Ovary (tissue), 10 donors: ENCODE measurements at places on chromosomes 6 and 20. TPM values are rescaled to one million over a fixed set of nuclear protein-coding genes. Genes with fewer than 3 reads are reported as not detected.

GRCh38 chr6:8579372-8579771 is 144.0 kb upstream of the SLC35B3 start:
- DNase-seq = no peak
- H3K27ac ChIP-seq = no peak overlapping the region
- H3K27me3 ChIP-seq = no peaks in the 10 kb centered on the region
- no peaks in the 10 kb centered on the region for H3K4me1 ChIP-seq

DNA sequence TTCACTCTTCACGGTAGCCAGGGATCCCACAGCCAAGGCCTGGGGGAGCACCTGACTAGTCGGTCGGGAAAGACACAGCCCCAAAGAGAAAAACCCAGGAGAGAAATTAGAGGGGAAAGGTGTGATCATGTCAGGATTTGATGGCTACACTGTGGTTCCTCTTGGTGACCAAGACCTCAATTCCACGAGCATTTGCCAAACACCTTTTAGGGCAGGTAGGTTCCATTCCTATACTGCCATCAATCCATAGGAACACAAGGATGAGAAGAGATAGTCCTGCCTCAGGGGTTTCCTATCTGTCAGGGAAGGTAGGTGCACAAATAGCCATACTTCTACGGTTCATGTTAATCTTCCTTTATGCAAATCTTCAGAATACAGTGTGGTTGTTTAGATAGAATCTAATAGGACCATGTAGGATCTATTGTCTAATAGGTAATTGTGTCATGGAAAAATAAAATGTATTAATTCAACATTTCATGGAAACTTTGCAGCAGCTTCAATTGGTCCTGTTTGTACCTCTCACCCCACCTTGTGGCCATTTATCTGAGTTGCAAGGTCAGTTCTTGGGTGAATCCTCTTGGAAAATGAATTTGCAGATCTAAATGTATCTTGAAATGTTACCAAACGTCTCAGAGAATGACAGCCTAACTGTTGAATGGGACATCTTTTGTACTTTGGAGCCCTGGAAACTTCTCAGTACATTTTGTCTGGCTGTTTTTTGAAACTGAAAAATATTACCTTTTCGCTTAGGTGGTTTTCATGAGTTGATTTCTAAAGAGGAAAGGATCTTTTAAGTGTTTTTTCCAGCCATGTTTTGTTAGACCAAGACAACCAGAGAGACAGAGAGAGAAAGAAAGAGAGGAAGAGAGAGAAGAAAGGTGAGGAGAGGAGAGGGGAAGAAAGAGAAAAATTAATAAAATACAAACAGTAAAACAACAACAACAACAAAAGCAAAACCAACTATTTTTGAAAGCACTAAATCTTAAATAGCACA is 33.7 kb upstream of the IYD start:
- no peak overlapping the region for H3K4me3 ChIP-seq
- no peak for DNase-seq
- no peak overlapping the region for H3K27ac ChIP-seq
- no peaks in the 10 kb centered on the region for H3K27me3 ChIP-seq
- H3K4me1 ChIP-seq = no peaks in the 10 kb centered on the region
- H3K36me3 ChIP-seq = no peaks in the 10 kb centered on the region

- DNase-seq = no peak
- H3K27me3 ChIP-seq = no peaks in the 10 kb centered on the region
- H3K36me3 ChIP-seq = no peaks in the 10 kb centered on the region
- no peak overlapping the region for H3K27ac ChIP-seq
Observed at GRCh38 chr6:24146871-24147270, 20.9 kb downstream of the NRSN1 start.

DNA sequence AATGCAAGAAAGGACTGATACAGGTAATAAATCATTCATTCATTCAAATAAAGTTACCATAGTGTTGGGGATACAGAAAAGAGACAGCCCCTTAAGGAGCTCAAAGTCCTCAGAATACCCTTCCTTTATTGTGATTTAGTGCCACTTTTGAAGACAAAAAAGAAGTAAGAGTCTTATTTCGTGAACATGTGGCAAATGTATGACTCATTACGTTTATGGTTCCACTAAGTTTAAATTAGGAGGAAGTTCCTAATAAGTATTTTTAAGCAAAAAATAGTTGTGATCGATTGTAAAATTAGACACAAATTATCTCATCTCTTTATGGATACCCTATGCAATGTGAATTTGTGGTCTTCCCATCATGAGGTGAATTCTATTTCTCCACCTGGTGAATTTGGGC is 38.5 kb upstream of the GCLC start:
- H3K27ac ChIP-seq = no peak overlapping the region
- no peak for DNase-seq

- H3K4me3 ChIP-seq = no peak overlapping the region
- no peaks in the 10 kb centered on the region for H3K4me1 ChIP-seq
- no peak overlapping the region for H3K27ac ChIP-seq
Observed at GRCh38 chr6:51855310-51856082, 231.9 kb downstream of the PKHD1 start.

GRCh38 chr6:96499781-96500180 is 21.8 kb upstream of the UFL1 start:
- H3K27ac ChIP-seq = no peak overlapping the region
- no peaks in the 10 kb centered on the region for H3K27me3 ChIP-seq
- H3K4me1 ChIP-seq = no peaks in the 10 kb centered on the region
- H3K4me3 ChIP-seq = no peak overlapping the region
- no peaks in the 10 kb centered on the region for H3K36me3 ChIP-seq

DNA sequence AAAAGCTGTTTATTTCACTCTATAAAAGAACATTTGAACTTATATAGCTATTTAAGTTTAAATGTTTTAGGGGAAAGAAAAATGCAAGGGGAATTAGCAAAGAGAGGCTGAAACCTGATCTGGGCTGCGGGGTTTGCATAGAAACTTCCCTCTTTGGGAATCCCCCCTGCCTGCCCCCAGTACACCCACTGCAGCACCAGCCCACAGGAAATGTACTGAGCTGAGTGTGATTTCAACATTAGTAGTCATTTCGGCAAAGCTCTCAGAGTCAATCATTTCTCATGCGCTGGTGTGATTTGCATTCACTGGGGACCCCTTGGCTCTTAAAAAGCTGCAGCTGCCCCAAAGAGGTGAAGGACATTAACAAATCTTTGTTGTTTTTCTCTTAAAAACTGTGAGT is 859.4 kb downstream of the MAFB start:
- no peak for DNase-seq
- no peaks in the 10 kb centered on the region for H3K27me3 ChIP-seq
- no peak overlapping the region for H3K27ac ChIP-seq
- no peak overlapping the region for H3K4me3 ChIP-seq
- H3K4me1 ChIP-seq = no peaks in the 10 kb centered on the region
- no peaks in the 10 kb centered on the region for H3K36me3 ChIP-seq

GRCh38 chr6:42210551-42210950 is 7.1 kb downstream of the MRPS10 start:
- H3K36me3 ChIP-seq = peaks cover 2% of the 10 kb centered on the region

DNA sequence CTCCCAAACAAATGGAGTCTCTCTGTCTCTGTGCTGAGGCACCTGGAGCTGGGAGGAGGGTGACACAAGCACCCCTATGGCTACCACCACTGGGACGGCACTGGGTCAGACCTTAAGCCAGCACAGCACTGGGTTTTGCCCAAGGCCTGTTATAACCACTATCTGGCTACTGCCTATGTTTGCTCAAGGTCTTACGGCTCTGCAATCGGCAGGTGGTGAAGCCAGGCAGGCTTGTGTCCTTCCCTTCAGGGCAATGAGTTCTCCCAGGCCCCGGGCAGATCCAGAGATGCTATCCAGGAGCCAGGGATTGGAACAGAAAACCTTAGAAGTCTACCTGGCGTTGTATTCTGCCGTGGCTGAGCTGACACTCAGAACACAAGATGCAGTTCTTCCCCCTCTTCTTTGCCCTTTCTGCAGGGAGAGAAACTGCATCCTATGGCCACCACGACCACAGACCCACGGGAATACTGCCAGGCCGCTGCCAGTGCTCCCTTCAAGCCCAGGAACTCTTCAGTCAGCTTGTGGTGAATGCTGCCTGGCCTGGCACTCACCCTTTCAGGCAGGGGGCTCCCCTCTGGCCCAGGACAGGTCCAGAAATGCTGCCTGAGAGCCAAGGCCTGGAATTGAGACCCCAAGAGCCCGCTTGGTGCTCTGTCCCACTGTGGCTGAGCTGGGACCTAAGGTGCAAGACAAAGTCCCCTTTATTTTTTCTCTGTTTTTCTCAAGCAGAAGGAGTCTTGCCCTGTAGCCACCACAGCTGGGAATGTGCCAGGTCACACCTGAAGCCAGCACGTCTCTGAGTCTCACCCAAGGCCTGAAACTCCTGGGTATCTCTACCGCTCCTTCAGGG is 67.0 kb upstream of the FRMD1 start:
- H3K27me3 ChIP-seq = no peaks in the 10 kb centered on the region
- no peak for DNase-seq
- H3K27ac ChIP-seq = no peak overlapping the region
- no peaks in the 10 kb centered on the region for H3K4me1 ChIP-seq
- H3K4me3 ChIP-seq = no peak overlapping the region
- H3K36me3 ChIP-seq = no peaks in the 10 kb centered on the region

- no peaks in the 10 kb centered on the region for H3K27me3 ChIP-seq
- no peak overlapping the region for H3K4me3 ChIP-seq
- no peak overlapping the region for H3K27ac ChIP-seq
- peaks cover 2% of the 10 kb centered on the region for H3K4me1 ChIP-seq
- H3K36me3 ChIP-seq = no peaks in the 10 kb centered on the region
- DNase-seq = no peak
Observed at GRCh38 chr6:134534708-134535149, 216.8 kb upstream of the SGK1 start.

DNA sequence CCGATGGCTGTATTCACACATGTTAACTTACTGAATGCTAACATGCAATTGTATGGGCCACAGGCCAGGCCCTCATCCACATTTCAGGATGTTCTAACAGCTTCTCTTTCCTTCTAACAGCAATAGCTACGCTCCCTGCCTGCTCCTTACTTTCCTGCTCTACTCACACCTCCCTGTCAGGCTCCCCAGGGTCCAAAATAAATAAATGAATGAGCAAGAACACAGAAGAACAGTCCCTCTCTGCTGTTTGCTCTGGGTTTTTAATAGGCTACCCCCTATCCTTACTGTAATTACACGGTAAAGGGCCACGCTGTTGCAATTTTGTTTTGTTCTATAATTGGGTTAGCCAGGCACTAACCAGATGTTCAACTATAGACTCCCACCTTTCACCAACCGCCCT is 135.6 kb downstream of the GMDS start:
- H3K27ac ChIP-seq = no peak overlapping the region
- no peaks in the 10 kb centered on the region for H3K4me1 ChIP-seq
- no peaks in the 10 kb centered on the region for H3K27me3 ChIP-seq
- no peak overlapping the region for H3K4me3 ChIP-seq
- no peak for DNase-seq

DNA sequence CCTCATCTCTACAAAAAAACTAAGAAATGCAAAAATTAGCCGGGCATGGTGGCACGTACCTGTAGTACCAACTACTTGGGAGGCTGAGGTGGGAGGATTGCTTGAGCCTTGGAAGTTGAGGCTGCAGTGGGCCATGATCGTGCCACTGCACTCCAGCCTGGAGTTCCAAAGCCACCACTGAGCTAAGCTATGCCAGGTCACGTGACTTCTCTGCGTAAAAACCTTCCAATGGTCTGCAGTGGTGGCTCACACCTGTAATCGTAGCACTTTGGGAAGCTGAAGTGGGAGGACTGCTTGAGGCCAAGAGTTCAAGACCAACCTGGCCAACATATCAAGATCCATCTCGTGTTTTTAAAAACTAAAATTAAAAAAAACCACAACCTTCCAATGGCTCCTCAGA is 1.7 kb downstream of the SF3B5 start:
- DNase-seq = no peak
- H3K4me3 ChIP-seq = no peak overlapping the region
- peaks cover 12% of the 10 kb centered on the region for H3K4me1 ChIP-seq
- no peak overlapping the region for H3K27ac ChIP-seq

- no peaks in the 10 kb centered on the region for H3K36me3 ChIP-seq
- H3K4me1 ChIP-seq = peaks cover 12% of the 10 kb centered on the region
- no peak overlapping the region for H3K27ac ChIP-seq
- DNase-seq = no peak
- no peak overlapping the region for H3K4me3 ChIP-seq
Observed at GRCh38 chr20:50845566-50846215, 50.8 kb downstream of the BCAS4 start.

DNA sequence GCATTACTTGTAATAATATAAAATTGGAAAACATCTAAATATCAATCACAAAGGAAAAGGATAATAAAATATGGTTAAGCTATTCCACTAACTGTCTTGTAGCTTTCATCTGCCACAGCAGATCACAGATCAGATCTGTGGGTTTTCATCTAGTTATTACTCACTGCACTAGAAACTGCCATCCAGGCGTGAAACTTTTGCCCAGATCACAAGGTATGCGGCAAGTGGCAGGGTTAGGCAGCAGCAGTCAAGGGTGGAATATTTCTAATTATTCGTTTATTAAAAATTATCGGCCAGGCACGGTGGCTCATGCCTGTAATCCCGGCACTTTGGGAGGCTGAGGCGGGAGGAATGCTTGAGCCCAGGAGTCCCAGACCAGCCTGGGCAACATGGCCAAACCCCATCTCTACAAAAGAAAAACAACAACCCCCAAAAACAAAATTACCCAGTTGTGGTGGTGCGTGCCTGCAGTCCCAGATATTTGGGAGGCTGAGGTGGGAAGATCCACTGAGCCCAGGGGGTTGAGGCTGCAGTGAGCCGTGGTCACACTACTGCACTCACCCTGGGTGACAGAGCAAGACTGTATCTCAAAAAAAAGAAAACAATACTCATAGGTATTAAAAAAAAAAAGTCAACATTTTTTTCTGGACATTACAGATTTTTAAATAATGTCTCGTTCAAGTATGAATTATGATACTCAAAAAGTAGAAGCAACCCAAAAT is 32.1 kb downstream of the BEND3 start:
- H3K27me3 ChIP-seq = no peaks in the 10 kb centered on the region
- no peaks in the 10 kb centered on the region for H3K36me3 ChIP-seq
- no peak overlapping the region for H3K27ac ChIP-seq
- no peak overlapping the region for H3K4me3 ChIP-seq

DNA sequence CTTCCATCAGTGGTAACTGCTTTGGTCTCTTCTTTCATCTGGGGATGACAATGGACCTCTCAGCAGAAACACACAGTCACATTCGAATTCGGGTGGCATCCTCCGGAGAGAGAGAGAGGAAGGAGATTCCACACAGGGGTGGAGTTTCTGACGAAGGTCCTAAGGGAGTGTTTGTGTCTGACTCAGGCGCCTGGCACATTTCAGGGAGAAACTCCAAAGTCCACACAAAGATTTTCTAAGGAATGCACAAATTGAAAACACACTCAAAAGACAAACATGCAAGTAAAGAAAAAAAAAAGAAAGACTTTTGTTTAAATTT is 6.1 kb downstream of the EDN1 start:
- H3K27ac ChIP-seq = no peak overlapping the region
- H3K27me3 ChIP-seq = no peaks in the 10 kb centered on the region
- DNase-seq = no peak
- H3K4me1 ChIP-seq = no peaks in the 10 kb centered on the region

GRCh38 chr6:13660893-13661292 is 45.8 kb downstream of the NOL7 start:
- DNase-seq = no peak
- H3K36me3 ChIP-seq = no peaks in the 10 kb centered on the region
- H3K4me3 ChIP-seq = no peak overlapping the region
- H3K27ac ChIP-seq = no peak overlapping the region

The OR2H2 gene
- not detected for total RNA-seq

The EPPIN gene
- total RNA-seq = 1.1 TPM

The MEP1A gene
- total RNA-seq = not detected

The TNFRSF6B gene
- 2.3 TPM for total RNA-seq

The OR2J3 gene
- total RNA-seq = not detected

The CENPQ gene
- 3.2 TPM for total RNA-seq

The MTFR2 gene
- total RNA-seq = not detected

The TTK gene
- total RNA-seq = 0.10 TPM

The MACROD2 gene
- 25.5 TPM for total RNA-seq

The ADGRF1 gene
- 1.2 TPM for total RNA-seq
